ENCODE measurements at places on chromosomes 5 and 9. TPM values are rescaled to one million over a fixed set of nuclear protein-coding genes. Genes with fewer than 3 reads are reported as not detected.
A peak's percentile ranks its signal among the peaks of the same experiment; 100 is the strongest.

DNA sequence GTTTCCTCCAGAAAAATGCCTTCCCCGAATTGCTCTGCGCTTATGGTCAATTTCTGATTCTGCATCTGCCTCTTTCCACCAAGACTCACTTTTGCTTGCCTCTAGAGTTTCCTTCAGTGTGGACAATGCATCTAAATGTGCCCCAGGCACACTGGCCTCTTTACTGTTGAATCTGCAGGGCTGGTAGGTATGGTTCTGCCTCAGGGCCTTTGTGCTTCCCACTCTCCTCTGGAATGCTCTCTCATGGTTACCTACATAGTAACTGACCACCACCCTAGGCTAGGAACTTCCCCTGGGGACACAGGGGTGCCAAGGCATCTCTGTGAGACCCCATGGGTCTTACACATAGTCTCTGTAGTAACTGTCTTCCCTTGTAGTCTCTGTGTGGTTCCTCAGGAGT lies 1258.6 kb downstream of the CDH12 start:
- DNase-seq: no peak

DNA sequence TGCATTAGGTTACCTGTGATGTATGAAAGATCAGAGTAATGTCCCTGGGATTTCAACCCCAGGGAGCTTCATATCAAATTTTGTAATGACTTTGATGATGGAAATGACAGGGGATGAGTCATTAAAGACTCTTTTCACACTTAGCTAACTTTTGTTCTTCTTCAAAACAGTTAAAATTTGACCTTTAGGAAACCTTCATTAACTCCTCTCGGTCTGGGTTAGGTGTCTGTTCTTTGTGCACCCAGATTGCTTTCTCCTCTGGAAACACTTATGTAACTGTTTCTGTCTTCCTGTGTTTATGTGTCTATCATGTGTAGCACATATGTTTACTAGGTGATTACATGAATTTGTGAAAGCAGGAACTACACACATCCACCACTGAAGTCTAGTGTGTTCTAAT lies 1.6 kb downstream of the SRFBP1 start:
- no peak for DNase-seq

DNA sequence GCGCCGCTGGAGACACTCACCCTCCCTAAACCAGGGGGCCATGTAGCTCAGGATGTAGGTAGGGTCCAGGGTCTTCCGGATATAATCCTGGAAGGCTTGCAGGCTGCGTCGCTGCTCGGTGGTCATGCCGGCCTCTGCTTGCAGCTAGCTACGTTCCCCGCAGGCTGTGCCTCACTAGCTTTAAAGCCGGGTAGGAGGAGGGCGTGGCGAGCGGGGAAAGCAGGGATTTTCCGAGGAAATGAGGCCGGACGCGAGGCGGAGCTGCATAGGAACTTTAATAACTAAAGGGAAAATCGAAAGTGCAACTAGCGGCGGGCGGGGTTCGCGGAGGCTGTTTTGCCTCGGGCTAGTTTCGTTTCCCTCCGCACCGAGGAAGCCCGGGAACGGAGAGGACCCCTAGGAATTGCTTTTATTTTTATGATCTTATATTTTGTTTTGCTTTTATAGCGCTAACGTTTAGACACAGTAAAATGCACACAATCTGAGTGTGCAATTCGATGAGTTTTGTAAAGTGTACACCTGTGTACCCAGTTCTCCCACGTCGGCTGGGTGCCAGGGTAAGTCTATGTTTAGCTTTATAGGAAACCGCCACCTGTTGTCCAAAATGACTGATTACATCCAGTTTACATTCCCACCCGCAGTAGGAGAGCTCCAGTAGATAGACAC lies at the start of gene RIGI:
RIGI (minus strand) TSS at position 156 of the 666 bp plus-strand sequence; CDS start at position 126, 30 bp downstream.
- peak; percentile 96 for DNase-seq

DNA sequence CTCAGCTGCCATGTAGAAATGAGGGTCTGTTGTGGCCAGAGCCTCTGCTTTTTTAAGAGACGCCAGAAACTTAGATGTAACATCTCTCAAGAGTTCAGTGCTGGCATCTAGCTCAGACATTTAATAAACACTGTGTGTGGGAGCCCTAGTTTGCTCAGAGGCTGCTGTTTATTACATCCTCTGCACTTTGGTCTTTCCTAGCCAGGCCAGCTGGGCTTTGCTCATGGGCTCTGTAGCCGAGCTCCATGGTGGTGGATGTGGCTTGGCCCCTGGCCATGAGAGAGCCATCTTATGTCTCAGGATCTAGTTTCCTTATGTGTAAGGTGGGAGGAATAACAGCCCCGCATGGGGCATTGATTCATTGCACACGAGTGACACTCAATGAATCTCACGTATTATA lies 30.0 kb downstream of the ARHGEF37 start:
- no peak for DNase-seq

GRCh38 chr5:14129123-14129522 lies 14.0 kb upstream of the TRIO start:
- DNase-seq: no peak

DNA sequence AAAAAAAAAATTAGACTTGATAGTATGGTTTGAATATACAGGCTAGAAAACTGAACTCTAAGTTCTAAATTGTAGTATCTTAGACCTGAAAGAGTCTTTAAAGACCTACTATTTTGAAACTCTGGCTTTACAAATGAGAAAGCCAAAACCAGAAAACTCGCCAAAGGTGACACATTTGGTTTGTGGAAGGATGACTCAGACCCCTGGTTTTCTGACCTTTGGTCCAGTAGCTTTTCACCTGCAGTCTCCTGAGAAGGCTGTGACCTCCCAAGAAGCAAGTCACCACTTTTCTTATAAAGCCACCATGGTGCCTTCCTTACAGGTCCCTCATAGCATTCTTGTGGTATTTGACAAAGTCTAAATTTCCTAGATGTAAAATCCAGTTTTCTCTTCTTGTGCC lies 102.1 kb upstream of the CEP78 start:
- no peak for DNase-seq

- no peak for DNase-seq
Measured at GRCh38 chr5:133756756-133757155, 144.4 kb upstream of the FSTL4 start.

GLDC gene
- total RNA-seq: 3.4 TPM

OR1J2 gene
- 1.2 TPM for total RNA-seq

All from umbilical cord (tissue), 2 donors.